ENCODE measurements at places on chromosomes 7 and 10.
A peak's percentile ranks its signal among the peaks of the same experiment; 100 is the strongest.

GRCh38 chr10:65952086-65952485 lies 973.8 kb upstream of the LRRTM3 start:
- no peak for DNase-seq

DNA sequence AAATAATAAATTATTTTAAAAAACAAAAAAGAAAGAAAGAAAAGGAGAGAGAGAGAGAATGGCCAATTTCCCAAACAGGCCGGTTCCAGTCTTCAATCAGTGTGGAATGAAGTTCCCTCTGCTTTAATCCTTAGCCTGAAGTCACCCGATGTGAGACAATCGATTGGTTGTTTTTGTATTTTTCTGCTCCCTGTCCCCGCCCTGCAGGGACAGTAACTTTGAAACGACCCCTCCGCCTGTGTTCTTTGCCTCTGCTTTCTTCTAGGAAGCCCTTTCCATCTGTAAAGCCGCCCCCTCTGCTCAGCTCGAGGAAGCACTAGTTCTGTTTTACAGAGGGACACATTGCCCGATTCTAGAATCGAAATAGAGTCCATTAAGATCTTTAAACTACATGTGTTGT lies 33.4 kb downstream of the FOXL3 start:
- no peak for DNase-seq

- no peak for DNase-seq
Measured at GRCh38 chr10:5411941-5412276, 448 bp upstream of the NET1 start.

GRCh38 chr7:35694161-35694783 lies 663 bp downstream of the HERPUD2 start:
- no peak for DNase-seq

GRCh38 chr7:84822941-84823510 lies 363.8 kb downstream of the SEMA3D start:
- no peak for DNase-seq

DNA sequence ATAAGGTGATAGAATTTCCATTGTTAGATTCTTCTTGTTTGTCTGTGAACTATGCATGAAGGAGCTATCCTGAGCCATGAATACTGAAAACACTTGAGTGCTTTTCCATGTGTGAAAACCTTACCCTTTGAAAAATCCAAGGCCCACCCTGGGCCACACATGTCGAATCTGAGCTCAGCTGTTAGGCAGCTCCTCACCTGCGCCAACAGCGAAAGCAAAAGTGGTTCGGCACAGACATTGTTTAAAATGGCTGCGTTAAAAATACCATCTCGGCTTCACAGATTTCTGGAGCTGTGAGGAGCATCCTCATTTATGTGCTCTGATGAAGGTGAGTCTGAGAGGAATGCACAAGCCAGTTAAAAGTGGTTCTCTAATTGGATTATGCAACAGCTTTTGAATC lies 137.7 kb downstream of the NEUROD6 start:
- no peak for DNase-seq

GRCh38 chr7:86130268-86130667 lies 513.4 kb upstream of the GRM3 start:
- no peak for DNase-seq

DNA sequence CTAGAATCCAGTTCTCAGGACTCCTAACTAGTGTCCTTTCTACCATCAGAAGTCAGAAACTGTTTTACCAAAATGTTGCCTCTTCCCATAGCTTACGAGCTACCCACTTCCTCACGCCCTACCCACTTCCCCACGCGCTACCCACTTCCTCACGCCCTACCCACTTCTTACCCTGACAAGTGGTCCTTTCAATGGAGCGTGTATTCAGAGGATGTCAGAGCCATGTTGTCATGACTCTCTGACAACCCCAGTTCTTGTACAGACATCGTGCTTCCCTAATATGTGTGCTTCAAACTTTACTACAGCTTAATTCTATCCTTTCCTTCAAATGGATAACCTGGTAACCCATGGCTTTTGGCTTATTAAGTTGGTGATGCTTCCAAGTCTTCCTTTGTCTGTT lies 84.8 kb upstream of the PHF14 start:
- no peak for DNase-seq

- no peak for DNase-seq
Measured at GRCh38 chr10:71138166-71138830, 74.1 kb upstream of the UNC5B start.

GRCh38 chr7:46047581-46047980 lies 126.5 kb upstream of the IGFBP3 start:
- no peak for DNase-seq

- peak; percentile 5 for DNase-seq
Measured at GRCh38 chr7:1323178-1324027, 90.7 kb downstream of the UNCX start.

DNA sequence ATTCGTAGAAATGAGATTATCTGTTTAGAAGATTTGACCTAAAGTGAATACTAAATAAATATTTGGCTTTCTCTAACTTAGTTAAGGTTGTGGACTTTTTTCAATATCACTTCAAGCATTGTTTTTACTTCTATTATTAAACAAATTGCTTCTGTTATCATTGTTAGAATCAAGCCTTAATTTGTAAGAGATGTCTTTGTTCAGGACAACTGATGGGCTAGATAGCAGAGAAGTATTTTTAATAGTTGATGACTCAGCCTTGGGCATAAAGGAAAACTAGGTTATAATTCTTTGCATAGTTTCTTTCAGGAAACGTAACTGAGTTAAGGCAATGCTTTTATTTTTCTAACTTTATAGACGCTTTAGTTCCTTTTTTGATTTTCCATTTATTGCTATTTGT lies 128.8 kb upstream of the SMIM30 start:
- DNase-seq: peak; percentile 18

GRCh38 chr10:6130848-6131470 lies 42.1 kb downstream of the RBM17 start:
- no peak for DNase-seq

- no peak for DNase-seq
Measured at GRCh38 chr10:24524314-24524713, 199.4 kb downstream of the ARHGAP21 start.

DNA sequence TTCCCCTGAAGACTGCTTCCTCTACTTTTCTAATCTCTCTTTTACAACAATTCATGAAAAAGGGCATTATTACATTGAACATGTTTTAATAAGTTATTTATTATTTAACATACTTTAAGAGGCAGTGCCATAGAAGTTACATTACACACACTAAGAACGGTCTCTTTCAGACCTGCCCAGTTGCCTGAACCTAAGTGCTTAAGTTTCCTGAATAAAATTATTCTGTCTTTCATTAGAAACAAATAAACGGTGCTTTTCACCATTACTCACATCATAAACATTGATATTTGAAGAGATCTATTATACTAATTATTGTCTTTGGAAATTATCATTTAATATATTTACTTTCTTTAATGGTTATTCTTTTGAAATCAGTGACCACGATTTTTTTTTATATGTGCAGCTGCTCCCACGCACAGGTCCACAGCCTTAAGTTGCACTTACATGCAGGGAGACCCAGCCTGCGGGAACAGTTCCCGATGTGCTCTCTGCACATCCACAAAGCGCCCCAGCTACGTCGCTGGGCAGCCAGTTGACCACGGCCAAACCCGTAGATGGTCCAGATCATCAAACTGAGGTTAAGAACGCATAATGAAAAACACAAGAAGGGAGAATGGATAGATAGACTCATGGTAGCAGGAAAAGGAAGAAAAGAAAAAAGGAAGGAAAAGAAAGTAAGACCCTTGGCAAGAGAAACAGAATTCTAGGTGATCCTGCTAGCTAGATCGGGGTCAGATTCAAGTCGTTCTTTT lies 437.0 kb upstream of the MGMT start:
- DNase-seq: no peak

DNA sequence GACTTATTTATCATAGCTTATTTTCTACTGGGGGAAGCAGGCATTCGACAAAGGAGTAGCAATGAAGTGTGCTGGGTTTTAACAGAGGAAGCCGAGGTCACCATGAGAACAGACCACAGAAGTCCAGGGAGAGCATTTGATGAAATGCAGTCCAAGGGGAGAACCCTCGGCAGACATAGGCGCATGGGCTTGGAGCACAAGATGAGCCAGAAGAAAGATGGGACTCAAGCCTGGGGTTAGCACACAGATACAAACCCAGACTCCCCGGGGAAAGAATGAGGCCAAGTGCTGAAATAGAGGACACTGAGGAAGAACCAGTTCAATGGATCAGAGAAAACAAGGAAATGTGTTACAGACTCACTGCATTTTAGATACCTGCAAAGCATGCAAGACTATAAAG lies 209.5 kb downstream of the FAM107B start:
- no peak for DNase-seq

- peak; percentile 76 for DNase-seq
Measured at GRCh38 chr10:59877191-59877671, 29.1 kb downstream of the CCDC6 start.

DNA sequence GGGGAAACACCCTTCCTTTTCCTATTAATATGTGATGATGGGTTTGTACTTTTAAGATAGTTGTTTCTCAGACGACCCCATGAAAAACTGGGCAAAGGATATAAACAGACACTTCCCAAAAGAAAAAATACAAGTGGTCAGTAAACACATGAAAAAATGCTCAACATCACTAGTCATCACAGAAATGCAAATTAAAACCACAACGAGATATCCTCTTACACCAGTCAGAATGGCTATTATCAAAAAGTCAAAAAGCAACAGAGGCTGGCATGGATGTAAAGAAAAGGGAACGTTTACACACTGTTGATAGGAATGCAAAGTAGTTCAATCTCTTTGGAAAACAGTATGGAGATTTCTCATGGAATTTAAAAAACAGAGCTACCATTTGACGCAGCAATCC lies 111.4 kb upstream of the ZEB1 start:
- DNase-seq: peak; percentile 13

DNA sequence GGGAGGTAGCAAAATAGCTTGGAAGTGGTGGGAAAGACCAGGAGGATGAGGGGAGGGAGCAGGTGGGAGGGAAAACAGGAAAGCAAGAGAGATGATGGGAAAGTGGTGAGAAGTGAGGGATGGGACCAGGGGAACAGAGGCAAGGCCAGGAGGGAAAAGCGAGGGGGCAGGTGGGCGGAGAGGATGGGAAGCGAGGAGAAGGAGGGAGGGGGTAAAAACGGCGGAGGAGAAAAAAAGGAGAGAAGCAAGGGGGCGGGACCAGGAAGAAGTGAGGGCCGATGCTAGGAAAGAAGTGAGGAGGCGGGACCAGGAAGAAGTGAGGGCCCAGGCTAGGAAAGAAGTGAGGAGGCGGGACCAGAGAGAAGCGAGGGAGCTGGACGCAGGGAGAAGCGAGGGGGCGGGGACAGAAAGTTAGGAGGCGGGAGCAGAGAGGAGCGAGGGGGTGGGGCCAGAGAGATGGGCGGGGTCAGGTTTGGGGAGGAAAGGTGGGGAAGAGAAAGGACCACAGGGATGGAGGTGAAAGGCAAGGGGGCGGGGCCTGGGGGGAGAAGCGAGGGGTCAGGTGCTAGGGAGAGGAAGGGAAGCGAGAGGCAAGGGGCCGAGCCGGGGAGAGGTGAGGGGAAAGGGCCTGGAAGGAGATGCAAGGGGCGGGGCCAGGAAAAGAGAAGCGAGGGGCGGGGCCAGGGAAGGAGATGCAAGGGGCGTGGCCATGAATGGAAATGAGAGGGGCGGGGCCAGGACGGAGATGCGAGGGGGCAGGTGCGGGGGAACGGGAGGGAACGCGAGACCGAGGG lies 984 bp downstream of the SMURF1 start:
- peak; percentile 97 for DNase-seq

- peak; percentile 93 for DNase-seq
Measured at GRCh38 chr7:134514663-134515062, 12.7 kb upstream of the AKR1B10 start.

DNA sequence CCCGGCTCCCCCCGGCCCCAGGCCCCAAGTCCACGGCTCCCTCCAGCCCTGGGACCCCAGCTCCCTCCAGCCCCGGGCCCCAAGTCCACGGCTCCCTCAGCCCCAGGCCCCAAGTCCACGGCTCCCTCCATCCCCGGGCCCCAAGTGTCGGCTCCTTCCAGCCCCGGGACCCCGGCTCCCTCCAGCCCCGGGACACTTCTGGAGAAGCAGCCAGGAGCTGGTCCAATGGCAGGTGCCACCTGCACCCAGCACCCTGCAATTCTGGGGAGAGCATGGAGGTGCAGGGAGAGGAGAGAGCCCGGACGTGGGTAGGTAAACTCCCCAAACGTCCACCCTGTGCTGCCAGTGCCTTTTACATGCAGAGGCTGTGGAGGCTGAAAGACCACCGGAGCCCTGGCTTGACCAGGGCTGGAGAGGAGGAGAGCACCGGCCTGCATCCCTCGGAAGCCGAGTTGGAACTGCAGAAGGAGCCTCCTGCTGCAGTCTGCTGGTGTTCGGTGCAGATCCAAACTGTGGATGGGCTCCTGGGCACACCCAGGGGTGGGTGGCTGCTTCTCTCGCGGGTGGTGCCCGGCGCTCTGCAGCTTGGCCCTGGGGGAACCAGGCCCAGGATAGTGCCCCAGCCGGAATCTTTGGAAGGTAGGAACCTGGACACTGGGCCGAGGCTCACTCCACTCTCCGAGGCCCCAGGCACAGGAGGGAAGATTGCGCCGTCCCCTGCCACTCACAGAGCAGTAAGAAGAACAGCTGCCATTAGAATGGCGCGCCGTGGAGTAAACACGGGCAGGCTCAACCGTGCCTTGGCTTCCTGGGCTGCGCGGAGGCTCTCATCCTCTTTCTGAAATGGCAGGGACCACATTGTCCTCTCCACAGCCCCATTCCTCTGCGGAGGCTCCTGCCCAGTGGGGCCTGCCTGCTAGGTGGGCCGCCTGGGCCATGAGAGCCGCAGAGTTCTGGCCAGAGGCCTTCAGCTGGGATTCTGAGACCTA lies 14.7 kb downstream of the SHH start:
- no peak for DNase-seq

GRCh38 chr7:157612009-157612663 lies 275.3 kb downstream of the DNAJB6 start:
- DNase-seq: no peak

- no peak for DNase-seq
Measured at GRCh38 chr10:108662975-108663374, 1260.3 kb downstream of the XPNPEP1 start.

- no peak for DNase-seq
Measured at GRCh38 chr10:12459762-12460161, 110.4 kb downstream of the CAMK1D start.

GRCh38 chr7:82945480-82945879 lies 217.2 kb downstream of the PCLO start:
- no peak for DNase-seq

DNA sequence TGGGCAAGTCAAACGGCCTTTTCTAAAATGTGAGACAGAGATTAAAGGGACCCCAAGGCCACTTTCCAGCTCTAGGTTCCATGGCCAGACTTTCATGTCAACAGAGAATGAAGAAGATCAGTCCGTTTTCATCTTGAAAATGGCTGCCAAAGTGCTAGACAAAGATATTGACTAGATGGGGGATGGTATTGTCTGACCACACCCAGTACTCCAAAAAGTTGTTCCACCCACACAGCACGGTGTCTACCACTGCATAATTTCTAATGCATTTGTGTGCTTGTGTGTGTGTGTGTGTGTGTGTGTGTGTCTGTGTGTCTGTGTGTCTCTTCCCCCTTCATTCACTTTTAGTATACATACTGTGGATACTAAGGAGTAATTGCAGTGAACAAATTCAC lies 1.3 kb downstream of the COL1A2 start:
- DNase-seq: peak; percentile 87
